NCI-H2081 treated with DMSO at 0.1 percent for 48 hours (cell line): ENCODE measurements at places on chromosomes 3 and 15.

- no peak for DNase-seq
Observed at GRCh38 chr15:45906230-45906629, 271.4 kb downstream of the SQOR start.

DNA sequence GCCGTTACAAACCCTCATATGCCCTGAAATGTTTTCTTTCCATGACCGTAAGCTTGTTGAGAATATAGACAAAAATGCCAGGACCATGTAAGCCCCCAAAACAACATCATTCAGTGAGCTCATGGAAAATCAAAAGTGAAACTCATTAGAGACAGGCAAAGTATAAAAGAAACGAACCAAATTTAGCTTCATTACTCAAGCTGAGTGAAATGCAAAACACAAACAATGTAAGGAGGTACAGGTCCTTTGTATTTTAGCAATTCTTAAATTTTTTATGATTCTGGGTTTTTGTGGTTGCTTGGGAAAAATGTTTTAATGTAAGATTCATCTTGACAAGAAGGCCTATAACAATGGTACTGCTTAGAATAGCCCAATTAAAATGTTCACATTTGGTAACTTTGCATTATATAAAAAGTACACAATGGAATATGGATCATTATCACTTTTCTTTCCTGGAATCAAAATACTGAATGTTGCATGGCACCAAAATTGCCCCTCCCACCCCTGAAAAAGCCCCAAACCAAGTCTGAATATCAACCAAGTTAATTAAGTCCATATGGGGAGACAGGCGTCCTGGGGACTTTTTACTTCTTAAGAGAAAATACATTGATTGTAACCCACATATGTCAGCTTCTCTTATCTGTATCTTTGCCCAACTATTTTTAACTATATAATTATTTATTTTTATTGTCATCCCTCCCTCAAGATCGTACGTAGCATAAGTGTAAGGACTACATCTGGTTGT is 247.7 kb upstream of the CDIN1 start:
- DNase-seq = no peak

GRCh38 chr3:190519886-190520285 is 6.0 kb downstream of the IL1RAP start:
- no peak for DNase-seq

DNA sequence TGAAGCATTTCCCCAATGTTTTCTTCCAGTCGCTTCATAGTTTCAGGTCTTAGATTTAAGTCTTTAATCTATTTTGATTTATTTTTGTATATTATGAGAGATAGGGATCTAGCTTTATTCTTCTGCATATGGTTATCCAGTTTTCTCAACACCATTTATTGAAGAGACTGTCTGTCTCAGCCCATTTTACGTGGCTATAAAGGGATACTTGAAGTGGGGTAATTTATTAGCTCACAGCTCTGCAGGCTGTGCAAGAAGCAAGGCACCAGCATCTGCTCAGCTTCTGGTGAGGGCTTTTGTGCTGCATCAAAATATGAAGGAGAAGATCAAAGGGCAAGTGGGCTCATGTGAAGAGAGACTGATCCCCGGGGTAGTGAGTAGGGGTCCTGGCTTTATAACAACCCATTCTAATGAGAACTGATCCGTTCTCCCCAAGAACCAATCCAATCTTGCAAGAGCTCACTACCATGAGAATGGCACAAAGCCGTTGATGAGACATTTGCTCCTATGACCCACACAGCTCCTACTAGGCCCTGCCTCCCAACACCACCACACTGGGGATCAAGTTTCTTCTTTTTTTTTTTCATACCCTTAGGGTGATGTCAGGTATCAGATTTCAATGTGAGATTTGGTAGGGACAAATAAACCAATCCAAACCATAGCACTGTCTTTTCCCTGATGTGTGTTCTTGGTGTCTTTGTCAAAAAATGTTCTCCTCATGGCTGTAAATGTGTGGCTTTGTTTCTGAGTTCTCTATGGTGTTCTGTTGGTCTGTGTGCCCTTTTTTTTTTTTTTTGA is 63.2 kb downstream of the IQGAP1 start:
- no peak for DNase-seq

DNA sequence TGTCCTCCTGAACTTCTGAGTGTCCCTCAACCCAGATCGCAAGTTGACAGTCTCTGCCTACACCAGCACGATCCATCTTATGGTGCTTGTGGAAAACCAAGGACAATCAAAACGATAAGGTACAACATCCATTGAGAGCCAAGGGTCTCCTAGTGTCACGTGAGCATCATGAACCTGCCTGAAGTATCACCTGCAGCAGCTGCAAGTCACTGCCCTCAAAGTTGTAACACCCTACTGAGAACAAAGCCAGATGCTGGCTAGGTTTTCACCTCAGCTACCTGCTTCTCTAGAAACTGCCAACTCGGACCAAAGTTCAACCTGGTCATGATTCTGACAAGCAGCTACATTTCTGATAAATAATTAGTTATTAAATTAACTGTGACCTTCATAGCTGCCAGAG is 17.5 kb downstream of the C2CD4B start:
- no peak for DNase-seq

DNA sequence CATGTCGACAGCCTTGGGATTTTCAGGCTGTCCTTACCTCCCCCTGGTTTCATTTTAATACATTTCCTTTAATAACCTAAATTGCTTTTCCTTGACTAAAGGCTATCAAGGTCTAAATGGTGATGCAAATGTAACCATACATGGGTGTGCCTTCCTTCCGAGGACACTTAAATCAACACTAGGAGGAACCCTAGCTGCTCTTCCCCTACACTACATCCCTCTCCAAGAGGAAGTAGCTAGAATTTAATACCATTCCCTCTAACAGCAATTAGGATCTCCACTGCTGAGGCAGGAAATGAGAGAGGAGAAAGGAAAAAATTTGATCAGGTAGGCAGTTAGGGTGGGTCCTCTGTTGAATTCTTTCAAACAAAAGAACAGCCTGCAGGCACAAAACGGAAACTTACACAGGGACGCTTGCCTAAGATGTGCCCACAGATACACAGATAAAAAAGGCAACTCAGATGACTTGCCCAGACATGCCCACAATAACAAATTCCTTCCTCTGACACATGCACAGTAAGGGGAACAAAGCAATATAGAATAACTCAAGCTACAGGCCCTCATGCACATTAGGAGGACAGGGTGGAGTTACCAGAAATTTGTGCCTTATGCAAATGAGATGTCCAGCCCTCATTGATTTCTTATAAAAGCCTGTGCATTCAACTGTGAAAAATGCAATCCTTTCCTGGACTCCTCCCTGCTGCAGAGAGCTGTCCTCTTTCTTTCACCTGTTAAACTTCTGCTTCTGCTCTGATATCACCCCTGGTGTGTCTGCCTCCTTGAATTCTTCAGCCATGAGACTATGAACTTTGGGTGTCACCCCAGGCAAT is 1024.4 kb upstream of the CADM2 start:
- DNase-seq = no peak

DNA sequence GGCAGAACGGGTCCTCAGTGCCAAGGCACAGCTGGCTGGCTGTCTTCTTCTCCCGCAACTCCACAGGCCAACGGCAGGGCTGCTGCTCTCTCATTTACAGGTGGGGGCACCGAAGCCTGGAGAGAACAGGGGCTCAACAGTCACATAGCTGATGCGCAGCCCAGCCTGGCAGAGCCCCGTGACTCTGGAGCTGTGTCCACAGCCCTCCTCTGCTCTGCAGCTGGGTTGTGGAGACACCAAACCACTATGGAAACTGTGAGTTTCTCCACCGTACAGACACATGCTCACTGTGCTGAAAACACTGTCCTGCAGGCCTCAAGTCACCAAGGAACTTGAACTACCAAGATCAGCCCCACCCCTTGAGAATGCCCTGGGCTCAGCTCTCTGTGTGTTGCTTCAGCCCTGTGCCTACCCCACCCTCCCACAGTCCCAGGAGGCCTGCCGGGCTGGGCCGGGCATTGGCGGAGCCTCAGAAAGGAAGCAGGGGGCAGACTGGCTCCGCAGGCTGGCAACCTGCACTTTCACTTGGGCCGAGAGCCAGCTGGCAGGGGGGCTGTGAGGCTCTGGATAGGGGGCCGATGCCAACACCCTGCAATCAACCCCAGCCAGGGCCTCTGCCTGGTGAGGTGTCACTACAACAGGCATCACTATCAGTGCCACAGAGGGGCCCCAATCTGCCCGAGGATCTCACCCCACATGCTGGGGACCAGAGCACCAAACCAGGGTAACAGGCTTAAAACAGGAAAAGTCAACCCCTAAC is 113.7 kb upstream of the RPL32 start:
- peak; percentile 29 for DNase-seq

DNA sequence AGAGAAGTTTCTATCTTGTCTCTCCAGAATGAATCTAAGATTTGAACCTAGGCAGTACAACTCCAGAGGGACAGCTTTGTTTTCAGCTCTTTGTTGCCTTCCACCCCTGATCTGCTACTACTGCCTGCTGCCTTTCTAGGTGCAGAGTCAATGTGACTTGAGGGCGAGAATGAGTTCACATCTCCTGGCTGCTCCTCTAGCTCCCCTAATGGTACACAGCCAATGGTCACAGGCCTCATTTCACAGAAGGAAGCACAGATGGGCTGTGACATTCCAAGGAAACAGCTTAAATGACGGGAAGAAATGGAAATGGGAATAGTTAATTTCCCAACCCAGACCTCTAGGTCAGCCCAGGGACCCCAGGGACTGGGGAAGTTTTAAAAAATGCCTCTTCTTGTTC is 32.4 kb downstream of the FAM43A start:
- DNase-seq = no peak

DNA sequence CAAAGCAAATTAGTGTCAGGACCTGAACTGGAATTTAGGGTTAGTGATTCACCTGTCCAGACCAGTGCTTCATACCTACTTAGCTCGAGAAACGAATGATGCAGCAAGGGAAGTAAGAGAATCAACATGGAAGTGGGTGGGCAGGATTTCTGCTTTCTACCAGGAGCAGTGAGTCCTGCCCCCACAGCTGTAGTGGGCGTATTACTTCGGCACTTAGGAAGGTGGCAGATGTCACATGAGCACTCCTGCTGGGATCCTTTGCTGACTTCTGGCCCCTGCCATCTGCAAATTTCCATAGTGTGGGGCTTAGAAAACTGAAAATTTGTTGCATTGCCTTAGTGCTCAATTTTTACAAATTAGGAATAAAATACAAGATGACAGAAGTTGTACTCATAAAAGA is 31.2 kb downstream of the RYR3 start:
- DNase-seq = no peak

DNA sequence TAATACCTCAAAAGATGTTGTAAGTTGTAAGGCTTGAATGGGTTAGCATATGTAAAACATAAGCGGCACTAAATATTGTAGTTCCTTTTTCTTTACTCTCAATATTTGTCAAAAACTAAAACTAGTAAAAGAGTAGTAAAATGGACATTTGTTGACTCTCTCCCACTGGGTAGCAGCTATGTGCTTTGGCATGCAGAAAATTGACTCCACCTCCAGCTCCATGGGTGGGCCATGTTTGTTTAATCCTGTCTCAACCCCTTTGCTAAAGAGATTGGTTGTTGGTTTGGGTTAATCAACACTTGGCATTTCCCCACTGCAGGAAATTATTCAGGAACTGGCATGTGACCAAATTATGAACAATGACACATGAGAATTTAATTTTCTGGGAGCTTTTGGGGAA is 114.8 kb downstream of the EOMES start:
- DNase-seq = no peak

GRCh38 chr3:109098079-109098644 is 19.8 kb downstream of the MORC1 start:
- DNase-seq = no peak

GRCh38 chr3:128335621-128336296 is 130.9 kb downstream of the DNAJB8 start:
- no peak for DNase-seq

GRCh38 chr3:111803123-111803593 is 55.9 kb upstream of the PHLDB2 start:
- DNase-seq = no peak

DNA sequence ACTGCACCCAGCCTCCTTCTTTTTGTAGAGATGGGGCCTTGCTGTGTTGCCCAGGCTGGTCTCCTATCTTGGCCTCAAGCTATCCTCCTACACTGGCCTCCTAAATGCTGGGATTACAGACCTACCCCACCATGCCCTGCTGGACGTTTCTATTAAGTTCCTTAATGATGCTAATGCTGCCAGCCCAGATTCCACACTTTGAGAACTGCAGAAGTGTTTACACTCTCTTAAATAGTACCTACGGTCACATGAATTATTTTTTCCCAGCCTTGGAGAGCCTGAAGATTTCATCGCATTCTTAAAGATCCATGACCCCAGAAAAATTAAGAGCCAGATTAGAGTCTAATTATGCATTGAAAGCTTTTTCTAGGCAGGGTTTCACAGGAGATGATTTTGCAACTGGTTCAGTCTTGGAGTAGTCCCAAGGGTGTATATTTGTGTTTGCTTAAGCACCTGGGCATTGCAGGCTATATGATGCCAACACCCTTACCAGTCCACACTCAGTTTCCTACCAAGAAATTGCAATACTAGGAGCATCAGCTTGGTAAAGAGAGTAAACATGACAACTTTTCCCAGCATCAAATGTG is 36.6 kb downstream of the TM4SF4 start:
- no peak for DNase-seq

- DNase-seq = no peak
Observed at GRCh38 chr15:83582381-83582780, 71.5 kb upstream of the ADAMTSL3 start.

- no peak for DNase-seq
Observed at GRCh38 chr3:42254566-42254965, 11.4 kb downstream of the CCK start.

- no peak for DNase-seq
Observed at GRCh38 chr3:184738506-184738890, 26.6 kb upstream of the MAGEF1 start.

GRCh38 chr3:79066481-79066880 is 701.3 kb downstream of the ROBO1 start:
- no peak for DNase-seq
